ENCODE measurements at places on chromosomes 3 and 15.

GRCh38 chr15:85500060-85500708 lies 119.8 kb downstream of the AKAP13 start:
- no peak for DNase-seq

GRCh38 chr15:91821458-91821857 lies 32.0 kb upstream of the SLCO3A1 start:
- peak; percentile 68 for DNase-seq

DNA sequence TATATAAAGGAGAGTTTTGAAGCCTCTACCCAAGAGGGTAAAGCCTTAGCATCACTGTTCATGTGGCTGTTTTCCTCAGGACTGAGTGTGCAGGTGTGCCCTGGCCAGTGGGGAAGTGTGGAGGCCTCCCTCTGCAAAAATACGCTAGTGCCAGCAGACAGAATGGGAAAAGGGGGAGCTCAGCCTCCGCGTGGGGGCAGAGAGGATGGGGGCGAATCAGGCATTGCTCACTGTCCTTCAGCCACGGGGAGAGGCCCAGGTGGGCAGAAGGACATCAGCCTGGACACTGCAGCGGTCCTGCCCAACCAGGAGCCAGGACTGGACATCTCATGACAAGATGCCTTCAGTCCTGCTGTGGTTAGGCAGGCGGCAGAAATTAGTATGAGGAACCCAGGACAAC lies 10.1 kb downstream of the LTF start:
- DNase-seq: no peak

GRCh38 chr3:152706991-152707713 lies 127.8 kb upstream of the P2RY1 start:
- DNase-seq: no peak

GRCh38 chr3:134904241-134904771 lies 109.2 kb downstream of the EPHB1 start:
- no peak for DNase-seq

DNA sequence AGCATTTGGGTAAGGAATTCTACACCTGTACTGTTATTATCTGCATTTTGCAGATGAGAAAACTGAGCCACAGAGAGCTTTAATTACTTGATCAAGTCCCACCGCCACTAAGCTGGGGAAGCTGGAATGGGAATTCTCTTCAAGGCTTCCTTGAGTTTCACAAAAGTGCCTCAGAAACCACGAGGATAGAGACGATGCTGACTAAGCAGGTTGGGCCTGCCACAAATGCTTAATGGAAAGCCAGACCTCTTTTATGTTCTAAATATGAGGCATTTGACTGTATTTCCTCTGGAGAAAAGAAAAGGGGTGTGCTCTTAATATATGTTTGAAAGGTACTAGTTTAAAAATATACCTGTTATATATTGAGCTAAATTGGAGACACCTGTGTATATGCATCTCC lies 34.7 kb downstream of the ADAMTS9 start:
- DNase-seq: no peak

DNA sequence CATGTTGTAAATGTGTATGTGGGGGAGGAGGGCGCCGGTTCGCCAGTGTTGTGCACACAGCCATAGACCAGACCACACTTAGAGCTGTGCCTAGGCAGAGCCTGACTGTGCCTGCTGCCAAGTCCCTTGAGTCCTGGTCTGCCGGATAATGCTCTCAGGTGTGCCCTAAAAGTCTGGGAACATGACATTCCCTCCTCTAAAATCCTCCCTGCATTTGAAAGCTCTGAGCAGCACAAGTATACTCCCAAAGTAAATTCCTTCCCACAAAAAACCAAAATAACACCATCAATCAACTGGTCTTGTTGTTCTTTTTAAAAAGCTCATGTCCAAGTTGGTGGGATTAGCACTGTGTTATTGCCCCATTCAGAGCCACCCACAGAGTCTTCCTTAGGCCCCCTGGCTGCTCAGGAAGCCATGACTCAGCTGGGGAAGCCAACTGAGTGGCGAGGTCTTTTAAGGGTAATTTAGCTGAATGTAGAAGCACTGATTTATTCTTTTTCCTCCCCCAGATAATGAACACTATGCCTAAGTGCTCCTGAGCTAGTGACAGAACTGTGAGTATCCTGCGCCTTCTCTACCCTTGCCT lies 147.8 kb upstream of the MCTP2 start:
- DNase-seq: no peak

GRCh38 chr3:169310184-169310939 lies 353.1 kb downstream of the MECOM start:
- DNase-seq: no peak

- DNase-seq: no peak
These were observed 3.2 kb upstream of the RAD51 start for GRCh38 chr15:40691737-40692136.

DNA sequence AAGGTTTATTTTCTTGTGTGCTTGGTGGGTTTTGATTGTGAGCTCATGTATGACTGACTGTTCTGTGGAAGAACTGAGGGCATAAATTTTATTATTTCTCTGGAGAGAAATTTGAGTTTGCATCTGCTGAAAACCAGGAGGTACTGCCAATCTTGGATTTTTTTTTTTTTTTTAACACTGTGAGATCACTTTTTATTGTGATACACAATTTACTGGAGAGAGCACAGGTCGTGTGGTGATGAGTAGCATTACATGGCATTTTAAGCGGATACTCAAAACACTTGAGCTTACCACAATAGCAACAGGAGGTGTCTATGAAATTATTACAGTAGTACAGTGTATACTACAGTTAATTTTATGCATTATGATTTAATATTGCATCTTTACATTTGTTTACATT lies 237.4 kb downstream of the MFSD1 start:
- DNase-seq: no peak

DNA sequence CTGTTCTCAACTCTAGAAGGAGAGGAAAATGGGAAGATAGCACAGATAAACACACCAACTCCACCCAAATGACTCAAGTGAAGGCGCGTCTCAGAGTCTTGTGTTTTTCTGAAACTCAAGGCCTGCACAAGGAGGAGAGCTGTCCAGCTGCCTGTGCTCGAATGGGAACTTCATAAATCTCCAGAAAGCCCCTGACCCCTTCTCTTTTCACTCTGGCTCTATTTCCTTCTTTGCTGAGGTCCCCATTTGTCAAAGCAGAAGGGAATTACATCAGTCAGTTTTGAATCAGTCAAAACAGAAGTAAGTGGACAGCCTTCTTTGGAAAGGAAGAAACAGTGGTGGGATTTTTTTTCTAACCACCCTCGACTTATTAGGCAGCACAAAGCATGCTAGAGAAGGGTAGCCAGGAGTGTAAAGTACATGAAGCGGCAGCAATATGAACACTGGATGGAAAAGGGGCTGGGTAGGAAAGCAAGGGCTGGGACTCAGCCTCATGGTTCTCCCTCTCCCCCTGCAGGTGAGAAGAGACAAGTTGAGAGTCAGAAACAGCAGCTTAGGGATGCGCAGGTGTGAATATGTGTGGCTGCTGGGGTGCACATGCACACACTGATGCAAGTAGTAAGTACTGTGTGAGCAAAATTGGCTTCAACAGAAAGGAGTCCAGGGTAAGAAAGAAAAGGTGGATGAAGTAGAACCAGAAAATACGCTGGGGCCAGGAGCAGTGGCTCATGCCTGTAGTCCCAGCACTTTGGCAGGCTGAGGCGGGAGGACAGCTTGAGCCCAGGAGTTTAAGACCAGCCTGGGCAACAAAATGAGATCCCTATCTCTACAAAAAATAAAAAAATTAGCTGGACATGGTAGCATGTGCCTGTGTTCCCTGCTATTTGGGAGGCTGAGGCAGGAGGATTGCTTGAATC lies 36.6 kb upstream of the MAGEF1 start:
- no peak for DNase-seq

- no peak for DNase-seq
These were observed 409.9 kb downstream of the FHIT start for GRCh38 chr3:60841355-60841754.

- no peak for DNase-seq
These were observed 252.6 kb downstream of the UBE2E2 start for GRCh38 chr3:23455775-23456174.

- DNase-seq: no peak
These were observed 35.7 kb upstream of the GRAMD1C start for GRCh38 chr3:113802795-113803455.

DNA sequence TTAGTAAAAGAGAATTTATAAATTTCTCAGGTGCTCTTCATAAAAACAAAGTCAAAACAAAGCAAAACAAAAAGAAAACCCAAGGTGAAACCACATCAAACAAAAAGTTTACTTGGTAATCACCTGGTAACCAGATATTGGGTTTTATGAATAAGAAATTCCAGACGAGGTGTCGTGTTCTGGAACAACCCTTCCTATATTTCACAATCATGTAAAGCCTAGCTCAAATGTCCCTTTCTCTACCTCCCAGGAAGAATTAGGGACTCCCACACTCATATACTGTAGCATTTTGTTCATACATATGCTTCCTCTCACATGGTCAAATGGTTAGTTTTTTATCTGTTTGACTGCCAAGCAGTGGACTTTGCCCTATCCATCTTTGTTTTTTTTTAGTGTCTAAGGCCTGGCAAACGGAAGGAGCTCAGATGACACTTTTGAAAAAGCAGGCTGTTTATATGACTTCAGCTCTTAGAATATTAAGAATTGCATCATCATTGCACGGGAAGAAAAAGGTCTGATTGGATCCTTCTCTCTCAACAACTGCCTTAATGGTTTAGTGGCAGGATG lies 326.7 kb upstream of the TBL1XR1 start:
- DNase-seq: no peak

DNA sequence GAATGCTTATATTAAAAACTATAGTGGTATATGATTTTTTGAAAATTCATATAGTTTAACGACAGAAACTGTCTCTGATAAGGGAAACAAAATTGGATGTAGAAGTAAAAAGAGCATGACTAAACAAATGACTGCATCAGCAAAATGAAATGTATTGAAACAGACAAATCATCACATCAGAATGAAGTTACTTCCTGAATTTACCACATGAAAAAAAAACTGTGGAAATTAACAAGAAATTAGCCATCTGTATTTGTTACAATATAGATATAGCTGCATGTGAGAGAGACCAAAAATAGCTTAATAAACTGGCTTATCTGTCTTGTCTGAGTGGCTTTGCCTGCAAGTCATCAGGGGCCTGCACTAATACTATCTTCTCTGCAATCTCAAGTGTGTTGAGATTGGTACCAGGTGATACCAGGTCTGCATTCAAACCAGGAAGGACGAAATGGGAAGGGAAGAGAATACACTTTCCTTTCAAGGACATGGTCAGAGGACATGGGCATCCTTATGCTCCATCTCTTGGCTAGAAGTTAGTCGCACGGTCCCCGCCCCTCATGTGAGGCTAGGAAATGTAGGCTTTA lies 388.7 kb downstream of the GRM7 start:
- DNase-seq: no peak

DNA sequence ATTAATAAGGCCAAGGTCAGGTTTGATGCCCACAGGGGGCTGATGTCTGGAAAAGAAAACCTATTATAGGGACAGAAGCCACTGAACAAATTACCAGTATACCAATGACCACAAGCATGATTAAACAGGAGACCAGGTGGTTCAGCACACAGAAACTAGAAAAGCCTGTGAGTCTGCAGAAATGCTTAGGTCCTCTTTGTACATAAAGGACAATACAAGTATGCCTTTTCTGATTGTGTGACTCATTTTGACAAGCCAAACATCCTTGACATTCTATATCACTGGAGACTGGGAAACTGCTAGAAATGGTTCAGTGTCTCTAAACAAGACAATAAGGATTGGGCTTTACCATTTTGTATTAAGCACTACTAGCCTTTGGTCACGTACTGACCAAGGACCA lies 113.2 kb upstream of the MYO5C start:
- DNase-seq: no peak

DNA sequence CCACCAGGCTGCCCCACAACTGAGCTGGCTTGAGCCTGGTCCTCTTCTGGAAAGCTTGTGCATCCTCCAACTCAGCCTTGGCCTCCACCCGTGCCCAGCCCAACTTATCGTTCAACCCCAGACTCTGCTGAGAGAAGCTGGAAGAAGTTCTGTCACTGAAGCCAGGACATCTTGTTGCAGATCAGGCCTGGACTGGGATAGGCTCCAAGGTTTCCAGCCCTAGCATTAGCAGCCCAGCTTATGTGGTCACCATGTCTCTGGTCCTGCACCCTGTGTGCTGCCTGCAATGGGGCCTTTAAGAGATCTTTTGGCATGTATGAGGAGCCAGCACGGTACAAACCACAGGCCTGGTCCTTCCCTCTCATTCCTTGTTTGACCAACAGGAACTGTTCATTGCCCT lies 15.2 kb upstream of the CAMP start:
- DNase-seq: no peak

- no peak for DNase-seq
These were observed 5.8 kb upstream of the SLC6A20 start for GRCh38 chr3:45802146-45802545.

- DNase-seq: no peak
These were observed 266.8 kb downstream of the ABHD5 start for GRCh38 chr3:43957553-43957952.

- no peak for DNase-seq
These were observed 22.8 kb downstream of the PGBD4 start for GRCh38 chr15:34124651-34125050.
